ENCODE measurements at places on chromosomes 4 and X.

DNA sequence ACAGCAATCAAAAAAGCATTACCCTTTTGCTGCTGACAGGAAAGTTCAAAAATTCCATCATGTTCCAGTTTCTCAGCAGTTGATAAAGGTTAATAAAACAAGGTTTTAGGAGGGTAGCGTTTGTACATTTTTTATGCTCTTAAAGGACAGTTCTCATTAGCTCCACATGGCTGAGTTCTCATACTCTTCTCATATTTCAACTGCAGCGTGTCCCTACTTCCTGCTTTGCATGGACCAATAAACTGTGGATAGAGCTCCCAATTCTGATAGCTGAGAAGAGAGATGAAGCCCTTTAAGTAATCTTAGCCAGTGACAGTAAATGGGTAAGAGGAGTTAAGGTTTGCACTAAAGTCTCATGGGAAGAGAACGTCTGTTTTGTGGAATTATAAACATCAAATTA is 53.5 kb downstream of the SPANXA2 start:
- H3K4me1 ChIP-seq, result no peaks in the 10 kb centered on the region
- H3K36me3 ChIP-seq, result no peaks in the 10 kb centered on the region
- no peaks in the 10 kb centered on the region for H3K27me3 ChIP-seq
- no peak overlapping the region for H3K27ac ChIP-seq
- no peak for DNase-seq

DNA sequence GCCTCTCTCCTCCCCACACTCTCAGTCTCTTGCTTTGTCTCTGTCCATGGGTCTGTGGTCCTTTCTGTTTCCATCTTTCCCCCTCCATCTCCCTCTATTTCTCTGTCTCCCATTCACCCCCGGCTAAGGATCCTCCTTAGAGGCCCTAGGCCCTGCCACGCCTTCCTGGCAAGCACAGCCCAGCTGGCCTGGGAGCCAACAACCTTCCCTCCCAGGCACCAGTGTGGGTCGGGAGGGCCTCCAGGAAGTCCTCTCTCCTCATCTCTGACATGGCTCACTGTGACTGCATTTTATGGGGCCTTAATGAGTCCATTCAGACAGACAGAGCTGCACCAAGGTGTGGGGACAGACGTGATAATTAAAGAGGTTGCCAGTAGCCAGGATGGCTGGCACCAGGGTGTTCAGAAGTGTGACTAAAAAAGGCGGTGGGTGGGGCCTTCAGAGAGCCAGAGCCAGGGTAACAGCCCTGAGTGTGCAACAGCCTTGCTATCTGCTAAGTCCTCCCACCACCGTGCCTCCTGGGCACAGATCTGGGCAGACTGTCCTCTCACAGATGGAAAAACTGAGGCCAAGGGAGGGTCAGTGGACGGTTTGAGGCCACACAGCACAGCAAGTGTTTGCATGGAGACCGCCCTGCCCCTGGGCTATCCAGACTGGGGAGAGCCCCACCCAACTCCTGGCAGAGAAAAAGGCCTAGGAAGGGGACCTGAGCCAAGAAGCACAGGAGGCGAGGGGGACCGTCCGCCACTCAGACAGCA is 31.5 kb downstream of the BLOC1S4 start:
- H3K36me3 ChIP-seq, result no peaks in the 10 kb centered on the region
- DNase-seq, result no peak
- no peak overlapping the region for H3K27ac ChIP-seq
- no peaks in the 10 kb centered on the region for H3K27me3 ChIP-seq

GRCh38 chr4:128658214-128658631 is 151.3 kb upstream of the JADE1 start:
- no peak overlapping the region for H3K4me3 ChIP-seq
- H3K36me3 ChIP-seq, result peaks cover 4% of the 10 kb centered on the region

DNA sequence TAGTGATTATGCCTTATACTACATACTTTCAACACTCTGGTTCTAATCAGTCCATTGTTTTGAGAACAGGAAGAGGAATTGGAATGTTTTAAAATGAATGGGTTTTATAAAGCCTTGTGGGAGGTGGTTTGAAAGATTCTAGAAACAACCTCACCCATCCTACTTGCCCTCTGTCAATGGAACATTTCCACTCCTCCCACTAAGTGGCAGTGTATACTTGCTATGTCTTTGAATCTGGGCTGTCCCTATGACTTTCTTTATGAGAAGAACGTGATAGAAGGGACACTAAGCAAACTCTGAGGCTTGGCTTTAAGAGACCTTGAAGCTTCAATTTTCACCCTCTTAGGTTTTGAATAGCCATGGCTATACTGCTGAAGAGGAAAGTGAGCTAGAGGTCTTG is 611.2 kb downstream of the PPP4R3C start:
- H3K27ac ChIP-seq, result no peak overlapping the region
- H3K4me3 ChIP-seq, result no peak overlapping the region
- no peaks in the 10 kb centered on the region for H3K4me1 ChIP-seq
- no peak for DNase-seq
- H3K27me3 ChIP-seq, result no peaks in the 10 kb centered on the region
- H3K36me3 ChIP-seq, result no peaks in the 10 kb centered on the region

DNA sequence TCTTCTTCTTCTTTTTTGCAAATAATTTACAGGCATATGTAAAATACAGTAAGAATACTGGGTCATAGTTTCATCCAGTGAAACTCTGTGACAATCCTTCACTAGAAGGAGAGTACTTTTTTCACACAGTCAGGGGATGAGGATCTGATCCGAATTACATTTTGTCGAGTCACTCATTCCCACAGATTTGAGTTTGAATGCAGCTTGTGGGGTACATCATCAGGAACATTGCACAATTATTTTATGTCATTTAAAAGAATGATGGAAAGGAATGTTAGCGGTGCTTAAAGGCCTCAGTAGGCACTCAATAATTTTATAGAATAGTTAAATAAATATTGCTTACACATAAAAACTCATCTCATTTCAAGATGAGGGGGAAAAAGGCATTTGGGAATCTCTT is 88.6 kb downstream of the CHRNA9 start:
- peak overlapping the region; percentile 9 for H3K27ac ChIP-seq
- no peaks in the 10 kb centered on the region for H3K27me3 ChIP-seq
- peaks cover under 1% of the 10 kb centered on the region for H3K4me1 ChIP-seq
- no peak overlapping the region for H3K4me3 ChIP-seq

- no peaks in the 10 kb centered on the region for H3K27me3 ChIP-seq
- no peak for DNase-seq
- no peaks in the 10 kb centered on the region for H3K36me3 ChIP-seq
- H3K27ac ChIP-seq, result no peak overlapping the region
Measured at GRCh38 chrX:148552775-148553174, 52.4 kb downstream of the AFF2 start.

- H3K27me3 ChIP-seq, result peaks cover 5% of the 10 kb centered on the region
- H3K36me3 ChIP-seq, result no peaks in the 10 kb centered on the region
- DNase-seq, result no peak
- H3K4me1 ChIP-seq, result no peaks in the 10 kb centered on the region
- no peak overlapping the region for H3K4me3 ChIP-seq
- peak overlapping the region; percentile 73 for H3K27ac ChIP-seq
Measured at GRCh38 chr4:74374561-74375327, 9.8 kb downstream of the EREG start.

- no peak overlapping the region for H3K27ac ChIP-seq
- DNase-seq, result no peak
- H3K4me1 ChIP-seq, result no peaks in the 10 kb centered on the region
- peaks cover 3% of the 10 kb centered on the region for H3K27me3 ChIP-seq
Measured at GRCh38 chrX:150324919-150325318, 38.2 kb upstream of the MAMLD1 start.

DNA sequence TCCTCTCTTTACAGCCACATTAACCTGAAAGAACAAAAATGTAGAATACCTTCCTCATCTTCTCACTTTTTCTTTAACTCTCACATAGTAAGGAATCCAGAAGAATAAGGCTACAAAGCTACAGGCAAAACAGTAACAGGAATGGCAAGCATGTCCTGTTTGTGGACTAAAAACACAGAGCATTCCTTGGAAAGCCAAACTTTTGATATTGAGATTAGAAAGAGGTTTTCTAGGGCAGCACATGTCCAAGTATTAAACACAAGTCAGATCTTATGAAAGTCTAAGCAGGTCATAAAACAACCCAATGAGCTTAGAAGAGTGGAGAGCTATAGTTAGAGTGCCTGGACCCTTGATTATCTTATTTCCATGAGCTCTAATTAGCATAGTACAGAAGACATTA is 58.2 kb upstream of the FAM9C start:
- H3K27ac ChIP-seq, result peak overlapping the region; percentile 72
- peaks cover 7% of the 10 kb centered on the region for H3K4me1 ChIP-seq
- H3K4me3 ChIP-seq, result no peak overlapping the region
- no peak for DNase-seq
- H3K27me3 ChIP-seq, result no peaks in the 10 kb centered on the region

DNA sequence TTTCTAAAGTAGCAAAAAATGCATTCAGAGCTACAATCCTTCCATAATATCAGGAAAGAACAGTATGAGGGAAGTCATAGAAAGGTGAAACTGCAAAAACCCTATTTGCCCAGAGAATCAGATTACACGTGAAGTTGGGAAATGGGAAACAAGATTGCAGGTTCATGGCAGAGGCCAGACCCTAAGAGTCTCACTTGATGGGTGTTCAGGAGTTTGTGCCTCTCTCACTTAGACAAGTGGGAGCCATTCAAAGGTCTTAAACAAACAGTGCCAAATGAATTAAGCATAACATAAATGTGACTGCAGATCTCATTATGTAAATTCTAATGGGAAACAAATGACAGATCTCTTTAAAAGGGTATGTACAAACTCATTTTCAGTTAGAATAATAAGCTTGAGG is 91.6 kb downstream of the ARAP2 start:
- H3K27me3 ChIP-seq, result no peaks in the 10 kb centered on the region
- H3K4me1 ChIP-seq, result no peaks in the 10 kb centered on the region
- no peak for DNase-seq
- H3K36me3 ChIP-seq, result peaks cover 11% of the 10 kb centered on the region
- H3K27ac ChIP-seq, result no peak overlapping the region
- no peak overlapping the region for H3K4me3 ChIP-seq

- H3K36me3 ChIP-seq, result peaks cover 3% of the 10 kb centered on the region
- no peak for DNase-seq
- H3K4me3 ChIP-seq, result peak overlapping the region; percentile 12
- peak overlapping the region; percentile 29 for H3K27ac ChIP-seq
Measured at GRCh38 chr4:173436149-173436579, 37.2 kb upstream of the SCRG1 start.

DNA sequence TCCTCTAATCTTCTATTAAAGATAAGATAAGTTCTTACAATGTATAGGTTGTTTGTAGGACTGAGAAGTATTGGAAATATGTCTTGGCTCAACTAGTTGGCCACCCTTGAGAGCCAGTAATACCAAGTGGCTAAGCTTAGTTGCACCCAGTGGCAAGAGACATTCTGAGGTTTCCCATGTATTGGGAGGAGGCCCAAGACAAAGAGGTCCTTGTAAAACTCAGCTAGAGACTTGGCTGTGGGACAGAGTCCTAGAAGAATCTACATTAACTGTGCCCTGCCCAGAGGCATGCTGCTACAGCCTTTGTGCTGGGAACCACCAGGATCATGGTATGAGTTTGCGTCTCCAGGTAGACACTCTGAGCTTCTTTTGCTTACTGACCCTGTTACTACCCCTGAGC is 41.9 kb upstream of the SLC4A4 start:
- H3K4me1 ChIP-seq, result peaks cover 5% of the 10 kb centered on the region
- peaks cover 4% of the 10 kb centered on the region for H3K36me3 ChIP-seq
- H3K4me3 ChIP-seq, result no peak overlapping the region
- no peak for DNase-seq
- H3K27ac ChIP-seq, result no peak overlapping the region
- no peaks in the 10 kb centered on the region for H3K27me3 ChIP-seq

- no peak overlapping the region for H3K27ac ChIP-seq
- peaks cover 9% of the 10 kb centered on the region for H3K27me3 ChIP-seq
- peaks cover 5% of the 10 kb centered on the region for H3K4me1 ChIP-seq
- H3K4me3 ChIP-seq, result no peak overlapping the region
Measured at GRCh38 chr4:36385951-36386571, 104.6 kb downstream of the DTHD1 start.

DNA sequence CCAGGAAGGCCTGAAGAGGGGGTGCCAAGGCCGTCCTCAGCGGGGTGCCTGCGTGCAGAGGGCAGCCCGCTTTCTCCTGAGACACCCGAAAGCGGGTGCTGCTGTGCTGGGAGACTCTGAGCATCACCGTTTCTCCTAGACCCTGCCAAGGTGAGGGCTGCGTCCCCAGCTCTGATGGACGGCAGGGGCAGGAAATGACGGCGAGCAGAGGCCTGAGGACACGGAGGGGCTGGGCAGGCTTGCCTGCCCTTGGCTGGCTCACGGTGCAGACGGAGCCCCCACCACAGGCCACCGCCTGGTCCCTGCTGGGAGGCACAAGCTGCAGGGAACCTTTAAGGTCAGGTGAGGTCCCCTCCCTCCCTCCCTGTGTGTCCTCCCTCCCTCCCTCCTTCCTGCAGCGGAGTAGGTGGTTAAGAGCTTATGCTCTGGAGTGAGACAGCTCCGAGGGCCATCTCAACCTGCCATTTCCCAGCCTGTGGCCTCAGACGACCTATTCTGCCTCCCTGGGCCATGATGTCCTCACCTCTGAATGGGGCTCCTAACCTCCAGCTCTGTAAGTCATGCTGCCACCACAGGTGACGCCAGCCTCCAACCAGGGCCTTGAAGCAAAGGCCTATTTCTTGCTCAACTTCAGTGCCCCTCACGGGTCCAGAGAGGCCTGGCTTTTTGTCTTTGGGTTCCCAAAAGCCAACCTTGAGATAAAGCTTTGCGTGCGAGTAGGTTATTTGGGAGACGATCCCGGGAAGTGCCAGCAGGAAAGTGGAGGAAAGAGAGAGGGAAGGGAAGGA is 54.2 kb upstream of the GRPEL1 start:
- peaks cover 29% of the 10 kb centered on the region for H3K27me3 ChIP-seq
- DNase-seq, result no peak
- peaks cover 6% of the 10 kb centered on the region for H3K4me1 ChIP-seq
- H3K27ac ChIP-seq, result no peak overlapping the region

- H3K27ac ChIP-seq, result no peak overlapping the region
- H3K27me3 ChIP-seq, result no peaks in the 10 kb centered on the region
- H3K4me3 ChIP-seq, result no peak overlapping the region
- no peaks in the 10 kb centered on the region for H3K36me3 ChIP-seq
Measured at GRCh38 chrX:38879631-38880220, 78.5 kb downstream of the MID1IP1 start.

DNA sequence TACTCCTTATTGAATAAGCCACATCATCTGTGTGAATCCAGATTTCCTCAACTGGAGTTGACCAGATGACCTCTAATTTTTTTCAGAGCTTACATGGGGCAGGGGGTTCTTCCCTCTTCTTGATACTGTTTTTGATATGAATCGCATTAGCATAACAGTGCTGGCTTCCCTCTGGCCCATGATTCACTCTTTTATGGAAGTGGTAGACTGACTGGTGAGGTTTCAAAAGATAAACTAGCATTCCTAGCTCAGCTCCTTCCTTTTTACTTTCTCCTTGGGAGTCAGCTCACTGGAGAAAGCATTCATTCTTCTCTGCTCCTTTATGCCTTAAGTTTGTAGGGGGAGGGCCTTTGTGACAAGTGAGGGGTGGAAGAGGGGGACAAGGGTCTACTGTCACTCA is 161.0 kb upstream of the FGF13 start:
- DNase-seq, result no peak
- no peaks in the 10 kb centered on the region for H3K4me1 ChIP-seq
- H3K27ac ChIP-seq, result no peak overlapping the region
- H3K36me3 ChIP-seq, result no peaks in the 10 kb centered on the region
- H3K4me3 ChIP-seq, result no peak overlapping the region
